ENCODE measurements at places on chromosomes 1 and 21.

DNA sequence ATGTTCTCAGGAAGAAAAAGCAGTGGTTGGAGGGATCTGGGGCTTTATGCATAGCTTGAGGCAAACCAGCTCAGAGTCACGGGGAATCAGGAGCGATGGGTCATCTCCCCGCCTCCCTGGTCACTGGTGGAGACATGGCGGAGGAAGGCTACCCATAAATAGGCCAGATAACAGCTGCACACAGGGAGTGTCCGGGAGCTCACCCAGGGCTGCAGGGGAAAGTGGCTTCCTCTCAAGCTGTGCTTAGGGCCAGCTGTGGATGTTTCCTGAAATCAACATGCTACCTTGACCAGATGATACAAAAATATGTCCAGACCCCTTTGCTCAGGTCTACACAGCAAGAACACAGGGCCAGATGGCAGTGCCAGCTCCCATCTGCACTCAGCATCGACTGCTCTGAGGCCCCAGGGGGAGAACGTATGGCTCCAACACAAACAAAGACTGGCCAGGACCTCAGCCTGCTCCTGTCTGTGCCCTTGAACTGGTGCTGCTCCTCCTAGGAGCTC lies 27.1 kb upstream of the RERE start:
- no peak for DNase-seq

GRCh38 chr1:73359001-73359400 lies 839.0 kb downstream of the LRRIQ3 start:
- no peak for DNase-seq

GRCh38 chr21:18002393-18002792 lies 183.2 kb upstream of the C21orf91 start:
- no peak for DNase-seq

DNA sequence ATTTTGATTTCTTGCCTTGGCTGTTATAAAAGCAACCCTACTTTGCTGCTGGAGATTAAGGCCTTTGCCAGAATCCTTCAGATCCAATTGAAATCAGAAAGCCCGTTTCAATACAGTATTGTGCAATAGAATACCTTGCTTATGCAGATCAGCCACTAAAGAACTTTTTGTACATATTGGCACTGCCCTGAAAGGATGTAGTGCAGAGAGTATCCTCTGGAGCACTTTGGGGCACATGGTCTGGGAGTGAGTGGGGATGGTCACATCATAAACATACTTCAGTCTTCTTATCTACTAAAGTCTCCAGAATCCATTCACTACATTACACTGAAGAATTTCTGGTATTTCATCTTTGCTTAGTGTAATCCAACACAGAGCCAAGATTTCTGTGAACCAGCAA lies 189.0 kb downstream of the CENPF start:
- DNase-seq, result no peak

DNA sequence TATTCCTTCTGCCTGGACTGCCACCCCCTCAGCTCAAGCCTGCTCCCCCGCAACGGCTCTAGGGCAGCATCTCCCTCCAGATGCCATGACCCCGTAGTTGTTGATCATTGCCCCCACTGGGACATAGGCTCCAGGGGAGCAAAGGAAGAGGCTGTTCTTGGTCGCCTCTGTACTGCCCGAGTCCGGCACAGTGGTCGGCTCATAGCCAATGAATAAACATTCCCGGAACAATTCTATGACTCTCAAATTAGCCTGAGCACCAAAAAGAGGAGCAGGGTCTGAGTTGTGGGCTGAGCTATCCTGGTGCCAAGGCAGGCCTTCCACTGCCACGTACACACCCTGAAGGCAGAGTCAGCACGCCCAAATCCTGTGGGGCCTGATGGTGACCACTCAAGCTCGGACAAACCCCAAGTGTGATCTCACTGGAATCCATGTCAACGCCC lies 33.1 kb downstream of the CAPZB start:
- DNase-seq, result no peak

- no peak for DNase-seq
Observed at GRCh38 chr1:37244083-37244480, 209.8 kb upstream of the GRIK3 start.

DNA sequence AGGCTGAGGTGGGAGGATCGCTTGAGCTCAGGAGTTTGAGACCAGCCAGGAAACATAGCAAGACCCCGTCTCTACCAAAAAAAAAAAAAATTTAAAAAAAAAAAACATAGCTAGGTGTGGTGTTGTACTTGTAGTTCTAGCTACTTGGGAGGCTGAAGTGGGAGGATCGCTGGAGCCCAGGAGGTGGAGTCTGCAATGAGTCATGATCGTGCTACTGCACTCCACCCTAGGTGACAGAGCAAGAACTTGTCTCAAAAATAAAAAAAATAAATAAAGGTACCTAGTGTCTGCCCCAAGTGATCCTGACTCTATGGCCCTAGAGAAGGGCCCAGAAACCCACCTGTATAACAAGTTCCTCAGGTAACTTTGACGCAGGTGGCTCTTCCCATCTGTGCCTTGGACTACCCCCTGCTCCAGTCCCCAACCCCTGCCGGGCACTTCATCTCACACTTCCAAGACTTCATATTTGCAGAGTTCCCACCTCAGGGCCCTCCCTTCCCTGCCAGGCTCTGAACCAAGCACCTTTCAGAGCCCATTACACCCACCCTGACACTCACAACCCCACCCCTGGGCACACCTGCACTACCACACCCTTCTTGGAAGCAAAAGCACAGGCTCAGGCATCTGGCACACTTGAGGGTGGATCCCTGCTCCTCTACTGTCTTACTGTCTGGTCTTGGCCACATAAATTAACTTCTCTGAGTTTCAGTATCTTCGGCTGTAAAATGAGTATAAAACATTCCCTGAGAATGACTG lies 80.2 kb upstream of the KLHDC7A start:
- no peak for DNase-seq

- no peak for DNase-seq
Observed at GRCh38 chr1:66176012-66176715, 357.8 kb upstream of the SGIP1 start.

- DNase-seq, result no peak
Observed at GRCh38 chr1:245599371-245600174, 444.8 kb downstream of the KIF26B start.

DNA sequence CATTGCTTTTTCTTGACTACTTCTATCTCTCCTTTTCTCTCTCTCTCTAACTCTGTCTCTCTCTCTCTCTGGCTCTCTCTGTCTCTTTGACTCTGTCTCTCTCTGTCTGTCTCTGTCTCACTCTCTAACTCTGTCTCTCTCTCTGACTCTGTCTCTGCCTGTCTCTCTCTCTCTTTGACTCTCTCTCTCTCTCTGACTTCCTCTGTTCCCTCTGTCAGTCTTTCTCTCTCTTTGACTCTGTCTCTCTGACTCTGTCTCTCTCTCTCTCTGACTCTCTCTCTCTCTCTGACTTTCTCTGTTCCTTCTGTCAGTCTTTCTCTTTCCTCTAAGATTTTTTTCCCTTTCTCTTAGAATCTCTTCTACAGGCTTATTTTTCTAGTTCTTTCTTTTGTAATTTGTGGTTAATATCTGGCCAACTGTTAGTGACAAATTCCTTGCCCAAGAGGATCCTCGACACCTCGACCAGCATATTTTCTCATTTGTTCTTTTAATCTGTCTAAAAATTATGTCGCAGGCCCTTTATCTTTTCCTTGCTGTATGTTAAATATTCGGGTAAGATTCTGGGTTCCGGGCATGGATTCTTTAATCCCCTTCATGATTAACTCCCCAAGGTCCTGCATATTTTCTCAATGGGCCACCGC lies at the start of gene ATAD3C:
Gene ATAD3C (plus strand): TSS at position 591 of the 641 bp plus-strand sequence. CDS start 995 bp downstream, outside the sequence.
- DNase-seq, result no peak

- no peak for DNase-seq
Observed at GRCh38 chr1:193419295-193419694, 232.9 kb upstream of the B3GALT2 start.

- DNase-seq, result no peak
Observed at GRCh38 chr1:179742717-179743678, at the start of gene FAM163A. TSS of gene FAM163A (plus strand) at chr1:179743291. CDS start at chr1:179813098, 69,807 bp downstream.

GRCh38 chr1:234509457-234510328 lies 30.7 kb upstream of the TARBP1 start:
- DNase-seq, result no peak

GRCh38 chr1:6822530-6823359 lies 37.5 kb downstream of the CAMTA1 start:
- DNase-seq, result no peak

DNA sequence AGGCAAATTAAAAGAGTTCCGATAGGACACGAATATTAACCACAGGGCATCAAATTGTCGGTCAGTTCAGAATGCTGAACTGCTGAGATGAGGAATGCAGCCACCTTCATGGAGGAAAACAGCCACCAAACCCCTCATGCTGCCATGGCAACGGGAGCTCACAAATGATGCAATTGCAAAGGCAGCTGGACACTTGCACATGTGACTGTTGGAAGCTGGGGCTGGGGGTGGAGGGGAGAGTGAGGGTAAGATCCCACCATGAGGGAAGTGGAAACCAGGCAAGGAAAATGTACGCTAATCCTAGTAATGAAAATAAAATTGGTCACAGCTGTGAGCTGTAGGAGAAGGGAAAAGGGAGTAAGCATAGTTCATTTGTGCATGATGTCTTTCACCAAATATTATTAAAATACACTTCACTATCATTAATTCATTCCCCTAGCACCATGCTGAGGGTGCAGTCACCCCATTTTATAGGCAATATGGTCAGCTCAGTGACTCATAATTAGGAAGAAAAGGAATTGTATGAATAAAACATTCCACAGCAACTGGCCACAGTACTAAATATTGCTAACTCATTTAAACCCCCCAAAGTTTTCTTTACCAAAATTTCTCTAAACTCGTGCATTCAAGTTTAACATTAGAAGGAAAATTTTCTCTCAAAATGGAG lies 15.3 kb downstream of the BECN2 start:
- DNase-seq, result no peak

- no peak for DNase-seq
Observed at GRCh38 chr1:246567646-246568235, 1.5 kb downstream of the CNST start.

- DNase-seq, result no peak
Observed at GRCh38 chr1:8061673-8062386, 35.7 kb upstream of the ERRFI1 start.

DNA sequence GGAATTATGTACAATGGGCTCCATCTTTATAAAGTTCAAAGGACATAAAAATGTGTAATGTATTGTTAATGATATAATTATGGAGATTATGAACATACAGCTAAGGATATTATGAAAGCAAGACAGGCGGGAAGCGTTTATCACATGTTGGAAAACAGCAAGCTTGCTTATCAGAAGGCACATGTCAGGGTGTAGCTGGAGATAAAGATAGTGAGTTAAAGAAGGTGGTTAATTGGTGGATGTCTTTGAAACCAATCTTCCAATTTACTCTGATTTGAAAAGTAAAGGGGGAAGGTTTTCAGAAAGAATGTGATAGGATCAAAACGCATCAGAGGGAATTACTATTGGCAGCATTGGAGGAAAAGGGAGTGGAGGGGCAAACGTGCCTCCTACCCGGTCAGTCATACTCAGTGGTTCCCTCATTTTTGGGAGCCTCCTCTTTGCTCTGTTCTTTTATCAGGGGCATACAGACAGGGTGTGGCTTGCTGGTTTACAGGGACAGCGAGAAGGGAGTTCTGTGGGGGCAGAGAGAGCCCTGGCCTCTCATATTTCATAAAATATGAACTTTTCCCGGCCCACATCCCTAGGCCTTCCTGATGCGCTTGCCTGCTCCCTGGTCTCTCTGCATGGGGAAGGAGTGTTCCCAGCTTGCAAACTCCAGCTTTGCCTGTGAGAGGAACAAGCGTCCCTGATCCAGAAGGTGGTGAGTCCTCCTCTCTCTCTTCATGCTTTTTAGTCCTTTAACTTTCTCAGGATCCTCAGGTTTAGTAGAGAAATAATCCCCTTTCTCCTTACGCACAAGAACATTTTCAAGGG lies 8.0 kb upstream of the SVBP start:
- no peak for DNase-seq

DNA sequence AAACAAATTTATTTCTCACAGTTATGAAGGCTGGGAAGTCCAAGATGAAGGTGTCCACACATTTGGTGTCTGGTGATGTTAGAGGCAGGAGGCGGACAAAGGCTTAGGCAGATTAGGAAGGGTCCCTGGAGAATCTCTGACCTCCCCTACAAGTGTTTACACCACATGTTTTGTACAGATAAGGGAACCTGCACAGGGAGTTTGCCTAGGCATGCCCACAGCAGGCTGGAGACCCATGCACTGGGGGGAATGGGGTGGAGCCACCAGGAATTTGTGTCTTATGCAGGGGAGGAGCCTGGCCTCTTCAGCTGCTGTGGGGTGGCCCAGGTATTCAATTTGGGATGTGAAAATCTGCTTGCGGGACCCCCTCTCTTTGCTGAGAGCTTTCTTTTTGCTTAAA lies 131.3 kb downstream of the PATJ start:
- DNase-seq, result no peak

DNA sequence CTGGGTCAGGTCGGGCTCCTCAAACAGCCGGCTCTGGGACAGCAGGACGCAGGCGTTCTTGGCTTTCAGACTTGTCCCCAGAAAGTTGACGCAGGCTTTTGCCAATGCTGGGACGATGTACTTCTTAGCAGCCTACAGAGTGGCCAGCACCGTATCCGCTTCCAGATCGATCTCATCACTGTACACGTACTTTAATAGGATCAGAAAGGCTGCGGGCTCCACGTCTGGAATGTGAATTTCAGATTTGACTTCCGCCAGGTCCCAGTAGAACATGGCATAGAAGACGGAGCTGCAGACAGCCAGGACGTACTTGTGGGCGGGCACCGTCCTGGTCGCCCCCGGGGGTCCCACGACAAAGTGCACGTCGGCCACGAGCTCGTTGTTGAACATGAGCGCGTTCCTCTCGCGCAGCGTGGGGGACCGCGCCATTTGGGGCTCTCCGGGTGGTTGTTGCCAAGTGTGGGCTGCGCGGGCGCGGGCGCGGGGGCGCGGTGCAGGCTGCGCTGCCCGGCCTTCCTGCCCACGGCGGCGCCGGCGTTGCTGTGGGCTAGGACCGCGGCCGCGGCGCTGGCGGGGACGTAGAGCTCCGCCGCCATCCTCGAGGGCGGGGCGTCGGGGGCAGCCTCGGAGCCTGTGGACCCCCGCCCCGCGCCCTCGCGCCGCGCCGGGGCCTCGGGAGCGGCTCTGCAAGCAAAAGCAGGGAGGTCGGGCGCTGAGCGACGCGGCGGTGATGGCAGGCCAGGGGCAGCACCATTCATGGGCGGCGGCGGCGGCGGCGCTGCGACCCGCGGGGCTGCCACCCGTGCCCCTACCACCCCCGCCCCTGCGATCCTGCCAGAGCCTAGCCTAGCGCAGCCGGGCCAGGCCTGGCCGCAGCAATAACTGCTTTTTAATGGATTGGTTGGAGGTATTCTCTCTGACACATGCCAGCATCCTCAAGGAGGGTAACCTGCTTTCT lies 10.6 kb downstream of the CNR2 start:
- DNase-seq, result no peak

GRCh38 chr1:223233410-223234169 lies 90.5 kb upstream of the TLR5 start:
- DNase-seq, result no peak

Measured in activated CD4-positive, alpha-beta T cell treated with anti-CD3 and anti-CD28 coated beads for 1 hour (primary cell).